Neural crest cell (in vitro differentiated cells): ENCODE measurements at places on chromosomes 6 and 20. TPM values are rescaled to one million over a fixed set of nuclear protein-coding genes. Genes with fewer than 3 reads are reported as not detected.

DNA sequence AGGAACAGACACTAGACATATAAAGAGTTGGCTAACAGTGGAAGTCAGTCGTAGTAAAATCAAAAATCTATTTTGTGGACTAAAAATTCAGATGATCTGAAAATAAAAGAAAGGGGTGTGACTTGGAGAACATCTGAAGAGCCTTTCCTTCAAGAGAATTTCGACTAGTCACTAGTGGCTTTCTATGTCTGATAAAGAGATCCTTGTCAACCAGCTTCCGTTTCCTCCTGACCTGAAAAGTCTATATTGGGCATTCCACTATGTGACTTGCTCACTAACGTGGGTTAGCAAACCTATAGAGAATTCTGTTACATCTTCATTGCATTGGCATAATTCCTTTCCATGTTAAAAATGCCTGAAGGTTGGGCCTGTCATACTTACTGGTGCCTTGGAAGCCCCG lies 25.9 kb downstream of the TRAF3IP2 start:
- DNase-seq: no peak

DNA sequence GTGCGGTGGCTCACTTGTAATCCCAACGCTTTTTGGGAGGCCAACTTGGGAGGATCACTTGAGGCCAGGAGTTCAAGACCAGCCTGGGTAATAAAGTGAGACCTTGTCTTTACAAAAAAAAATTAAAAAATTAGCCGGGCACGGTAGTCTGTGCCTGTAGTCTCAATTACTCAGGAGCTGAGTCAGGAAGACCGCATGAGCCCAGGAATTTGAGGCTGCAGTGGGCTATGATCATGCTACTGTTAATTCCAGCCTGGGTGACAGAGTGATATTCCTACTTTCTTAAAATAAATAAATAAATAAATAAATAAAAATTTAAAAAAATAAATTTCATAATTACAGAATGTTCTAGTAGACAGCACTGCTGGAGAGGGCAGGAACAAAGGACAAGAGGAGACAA lies 62.4 kb downstream of the DST start:
- no peak for DNase-seq

DNA sequence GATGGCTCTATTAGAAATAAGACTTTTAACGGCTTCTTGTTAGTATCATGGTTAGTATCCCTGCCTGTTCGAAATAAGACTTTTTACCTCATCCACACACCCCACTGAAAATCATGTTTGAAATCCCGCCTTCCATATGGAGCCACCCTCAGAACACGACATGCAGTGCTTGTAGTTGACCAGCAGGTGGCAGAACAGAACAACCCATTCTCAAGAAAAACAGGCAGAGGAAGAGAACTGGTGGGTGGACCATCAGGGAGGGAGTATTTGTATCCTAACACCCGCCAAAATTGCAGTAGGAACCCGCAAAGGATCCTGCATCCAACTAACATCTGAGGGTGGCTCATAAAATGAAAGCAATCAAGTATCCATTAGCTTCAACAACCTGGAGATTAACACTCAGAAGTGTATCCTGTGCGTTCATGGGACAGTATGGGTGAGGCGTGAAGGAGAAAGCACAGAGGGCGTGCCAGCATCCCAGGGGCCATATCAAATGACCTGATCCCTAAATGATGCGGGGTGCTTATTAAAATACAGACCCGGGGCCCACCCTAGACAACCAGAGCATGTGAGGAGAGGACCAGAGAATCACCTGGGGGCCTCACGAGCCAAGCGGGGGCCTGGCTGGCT lies 89.6 kb upstream of the NHSL1 start:
- DNase-seq: peak; percentile 69

DNA sequence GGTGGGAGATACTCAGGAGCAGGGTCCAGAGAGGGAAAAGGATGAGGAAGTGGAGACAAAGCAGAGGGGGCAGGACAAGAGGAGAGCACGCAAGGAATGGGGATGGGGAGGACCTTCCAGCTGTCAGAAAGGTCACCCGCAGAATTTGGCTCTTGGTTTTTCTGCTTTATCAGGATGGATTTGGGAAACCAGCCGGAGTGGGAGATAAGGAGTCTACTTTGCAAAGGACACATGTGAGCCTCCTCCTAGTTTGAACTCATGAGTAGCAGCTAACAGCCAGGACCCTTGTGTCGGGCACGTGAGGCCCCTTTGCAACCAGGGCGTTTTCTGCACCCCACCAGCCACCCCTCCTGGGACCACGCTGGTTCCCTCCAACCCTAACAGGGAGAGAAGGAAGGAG lies 7.6 kb upstream of the MICA start:
- no peak for DNase-seq

DNA sequence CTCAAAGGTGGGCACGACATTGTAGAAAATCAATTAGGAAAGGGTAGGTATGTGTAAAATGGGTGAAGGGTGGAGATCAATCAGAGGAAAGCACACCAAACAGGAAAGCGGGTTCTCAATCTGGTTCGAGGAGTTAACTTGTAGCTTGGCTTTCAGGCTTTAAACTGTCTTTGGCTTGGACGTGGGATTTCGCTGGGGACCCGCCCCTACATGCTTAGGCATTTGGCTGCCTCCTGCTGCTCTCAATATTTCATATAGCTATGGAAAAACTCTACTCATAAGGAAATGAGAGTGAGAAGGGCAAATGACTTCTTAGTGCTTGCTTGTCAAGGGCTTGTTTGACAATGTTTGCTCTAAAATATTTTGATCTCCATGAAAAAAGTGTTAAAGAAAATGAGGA lies 38.1 kb upstream of the PDE7B start:
- DNase-seq: no peak

GRCh38 chr6:136103763-136104311 lies 146.3 kb downstream of the MTFR2 start:
- no peak for DNase-seq

Gene TRIM40
- total RNA-seq: not detected in 2 replicates

DNA sequence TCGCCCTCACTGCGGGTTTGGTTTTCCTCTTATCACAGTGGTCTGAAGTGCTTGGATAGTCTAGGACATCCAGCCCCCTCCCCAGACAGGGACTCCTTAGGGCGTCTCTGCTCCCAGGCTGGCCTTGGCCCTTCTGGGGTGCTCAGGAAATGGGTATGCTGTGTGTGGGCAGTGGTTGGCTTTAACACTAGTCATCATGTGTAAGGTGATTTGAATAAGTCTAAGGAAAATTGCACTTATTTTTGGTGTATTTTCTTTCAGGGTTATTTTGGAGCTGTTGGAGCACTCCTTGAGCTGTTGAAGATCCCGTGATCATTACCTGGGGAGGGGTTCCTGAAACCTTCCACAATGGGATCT lies 33.8 kb downstream of the PANK2 start:
- no peak for DNase-seq

DNA sequence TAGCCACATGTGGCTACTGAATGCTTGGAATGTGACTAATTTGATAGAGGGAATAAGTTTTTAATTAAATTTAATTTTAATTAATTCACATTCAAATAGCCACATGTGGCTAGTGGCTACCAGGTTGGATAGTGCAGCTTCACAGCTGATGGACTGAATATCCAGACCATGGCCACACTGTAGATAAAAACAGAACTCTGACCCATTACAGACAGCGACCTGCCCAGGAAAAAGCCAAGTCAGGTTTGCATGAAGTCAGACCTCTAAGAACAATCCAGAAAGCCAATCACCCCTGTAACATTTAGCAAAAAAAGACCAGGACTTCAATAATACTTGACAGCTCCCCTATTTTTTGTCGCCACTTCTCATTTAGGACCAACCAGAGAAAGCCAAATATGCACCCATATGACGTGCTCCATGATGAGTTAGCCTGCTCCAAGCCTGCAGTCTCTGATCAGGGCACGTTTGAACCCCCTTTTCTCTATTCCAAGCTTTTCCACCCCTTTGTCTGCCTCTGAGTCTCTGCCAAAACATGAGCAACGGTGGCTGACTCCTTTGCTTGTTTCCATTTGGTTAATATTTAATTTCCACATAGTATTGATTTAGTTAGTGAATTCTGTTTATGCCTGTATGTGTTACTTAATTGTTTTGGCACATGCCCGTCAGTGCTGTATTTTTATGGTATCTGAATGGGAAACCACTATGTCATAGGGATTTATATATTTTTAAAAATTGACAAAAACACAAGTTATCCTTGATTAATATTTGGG lies 636.3 kb downstream of the UTRN start:
- no peak for DNase-seq

Gene FAM184A
- total RNA-seq: 7.6 and 7.8 TPM in 2 replicates

Gene RSPH4A
- 2.2 and 2.4 TPM in 2 replicates for total RNA-seq

DNA sequence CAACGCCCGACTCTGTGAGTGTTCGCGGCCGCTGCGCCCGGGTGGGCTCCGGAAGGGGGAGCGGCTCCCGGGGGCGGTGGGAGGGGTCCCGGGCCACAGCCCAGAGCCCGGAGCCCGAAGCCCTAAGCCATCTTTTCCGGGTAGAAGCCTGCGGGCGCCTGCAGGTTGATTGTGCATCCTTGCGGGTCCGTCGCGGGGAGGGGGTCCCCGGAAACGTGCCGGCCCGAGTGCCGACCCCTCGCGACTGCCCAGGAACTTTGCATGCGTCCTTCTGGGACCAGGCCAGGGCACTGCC lies 413 bp downstream of the PTPRA start:
- DNase-seq: peak; percentile 61

- no peak for DNase-seq
Observed at GRCh38 chr6:134416418-134417154, 98.7 kb upstream of the SGK1 start.

DNA sequence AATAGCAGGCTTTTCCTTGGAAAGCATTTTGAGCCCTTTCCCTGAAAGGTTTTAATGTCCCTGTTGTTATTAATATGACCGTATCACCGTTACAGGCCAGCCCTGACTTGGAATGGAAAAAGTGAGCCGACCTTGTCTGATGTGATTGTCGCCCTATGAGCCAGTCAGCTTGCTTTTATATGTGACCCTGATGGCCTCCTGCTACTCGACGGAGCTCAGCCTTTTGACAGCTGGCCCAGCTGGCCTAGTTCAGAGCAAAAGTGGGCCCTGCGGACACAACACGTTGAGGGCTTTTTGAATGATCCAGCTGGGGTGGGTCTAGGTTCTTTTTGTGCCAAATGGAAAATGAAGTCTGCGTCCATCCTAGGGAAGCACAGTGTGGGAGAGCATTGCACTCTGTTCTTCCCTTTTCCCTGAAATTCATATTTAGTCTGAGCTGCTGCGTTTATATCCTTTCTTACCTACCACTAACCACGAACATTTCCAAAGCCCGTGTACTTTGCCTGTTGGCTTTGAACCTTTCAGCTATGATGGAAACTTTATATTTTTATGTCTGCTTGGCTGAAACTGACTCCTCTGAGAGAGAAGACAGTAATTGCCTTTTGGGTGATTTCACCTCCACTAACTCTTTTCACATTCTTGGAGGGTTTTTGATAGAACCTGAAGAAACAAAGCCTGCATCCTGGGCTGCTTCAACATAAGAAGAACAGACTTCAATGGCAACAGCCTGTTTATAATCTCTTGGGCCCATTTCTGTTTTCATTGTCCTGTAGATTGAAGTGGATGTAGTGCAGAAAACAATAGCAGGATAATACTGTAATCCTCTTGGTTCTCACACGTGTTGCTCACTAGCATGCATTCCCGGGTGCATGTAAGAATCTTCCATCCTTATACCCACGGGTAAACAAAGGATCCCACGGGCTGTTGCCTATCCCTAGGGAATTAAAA lies 121.8 kb upstream of the HDGFL1 start:
- no peak for DNase-seq

- no peak for DNase-seq
Observed at GRCh38 chr20:8344631-8345030, 212.6 kb downstream of the PLCB1 start.

DNA sequence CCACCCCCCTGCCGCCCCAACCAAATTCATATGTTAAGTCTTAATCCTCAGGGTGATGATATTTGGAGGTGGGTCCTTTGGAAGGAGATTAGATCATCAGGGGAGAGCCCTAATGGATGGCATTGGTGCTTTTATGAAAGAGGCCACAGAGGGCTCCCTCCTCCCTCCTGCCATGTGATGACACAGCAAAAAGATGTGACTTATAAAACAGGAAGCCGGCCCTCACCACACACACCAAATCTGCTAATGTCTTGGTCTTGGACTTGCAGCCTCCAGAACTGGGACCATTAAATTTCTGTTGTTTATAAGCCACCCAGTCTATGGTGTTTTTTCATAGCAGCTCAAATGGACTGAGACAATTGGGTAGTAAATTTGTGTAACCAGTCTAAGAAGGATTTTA lies 176.3 kb downstream of the ADGRG6 start:
- no peak for DNase-seq

DNA sequence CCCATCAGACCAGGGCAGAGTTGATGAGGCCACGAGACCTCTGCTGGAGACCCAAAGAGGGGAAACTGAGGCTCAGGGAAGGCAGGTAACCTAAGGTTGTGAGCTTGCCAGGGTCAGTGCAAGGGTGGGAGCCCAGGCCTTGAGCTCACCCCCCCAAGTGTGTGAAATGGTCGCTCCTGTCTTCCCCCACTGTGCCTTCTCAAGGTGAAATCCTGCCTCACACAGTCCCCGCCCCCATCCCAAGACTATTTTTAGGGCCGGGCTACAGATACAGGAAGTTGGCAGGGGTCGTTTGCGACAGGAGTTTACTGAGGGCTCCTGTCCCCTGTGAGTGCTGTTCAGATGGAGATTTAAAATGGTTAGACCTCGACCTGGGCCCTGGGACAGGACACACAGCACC lies 18.7 kb upstream of the GATA5 start:
- no peak for DNase-seq

Gene CCDC28A
- total RNA-seq: 5.0 and 7.3 TPM in 2 replicates

Gene GHRH
- total RNA-seq: not detected in 2 replicates
